ENCODE measurements at places on chromosomes 13 and 19.

- DNase-seq: no peak
Measured at GRCh38 chr13:76223565-76223964, 587.4 kb downstream of the LMO7 start.

DNA sequence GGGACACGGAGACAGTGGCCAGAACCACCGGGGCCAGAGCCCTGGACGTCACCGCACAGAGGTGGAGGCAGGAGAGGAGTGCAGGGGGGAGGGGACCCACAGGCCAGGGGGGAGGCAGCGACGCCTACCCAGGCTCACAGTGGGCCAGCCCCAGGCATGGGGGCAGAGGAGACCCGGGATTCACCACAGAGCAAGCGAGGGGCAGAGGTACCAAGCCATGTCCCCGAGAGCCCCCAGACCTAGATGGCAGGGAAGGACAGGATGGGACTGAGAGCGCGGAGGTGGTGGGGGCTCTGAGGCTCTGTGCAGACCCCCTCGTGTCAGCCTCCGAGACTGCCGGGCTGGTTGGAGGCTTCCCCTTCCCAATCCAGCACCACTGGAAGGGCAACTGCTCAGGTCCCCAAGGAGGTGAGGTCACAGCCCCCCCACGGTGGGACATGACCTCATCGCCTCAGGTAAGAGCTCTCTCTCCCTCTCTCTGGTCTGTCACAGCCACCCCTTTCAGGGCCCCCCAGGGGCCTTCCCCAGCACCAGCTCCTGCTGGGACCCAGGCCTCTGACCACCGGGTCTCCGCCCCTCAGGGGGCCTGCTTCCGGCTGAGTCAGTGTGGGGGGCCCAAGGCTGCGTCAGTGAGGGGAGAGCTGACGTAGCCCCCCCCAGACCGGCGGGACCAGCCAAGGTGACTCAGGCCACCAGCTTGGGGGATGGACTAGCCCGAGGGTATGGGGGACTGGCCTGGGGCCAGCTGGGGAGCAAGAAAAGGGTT, 2.2 kb upstream of the IL11 start:
- peak; percentile 69 for DNase-seq

GRCh38 chr19:17889609-17890214, 18.0 kb downstream of the SLC5A5 start:
- peak; percentile 66 for DNase-seq

DNA sequence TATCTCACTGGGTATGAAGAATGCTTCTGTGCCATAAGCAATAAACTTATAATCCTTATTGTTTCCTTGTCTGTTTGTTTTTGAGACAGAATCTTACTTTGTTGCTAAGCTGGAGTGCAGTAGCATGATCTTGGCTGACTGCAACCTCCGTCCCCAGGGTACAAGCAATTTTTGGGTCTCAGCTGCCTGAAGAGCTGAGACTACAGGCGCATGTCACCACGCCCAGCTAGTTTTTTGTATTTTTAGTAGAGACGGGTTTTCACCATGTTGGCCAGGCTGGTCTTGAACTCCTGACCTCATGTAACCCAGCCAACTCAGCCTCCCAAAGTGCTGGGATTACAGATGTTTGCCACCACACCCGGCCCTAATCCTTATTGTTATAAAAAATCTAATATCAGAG, 112.5 kb downstream of the MYO16 start:
- DNase-seq: no peak

GRCh38 chr13:39186205-39186875, 148.1 kb downstream of the NHLRC3 start:
- no peak for DNase-seq

- no peak for DNase-seq
Measured at GRCh38 chr13:58884353-58885209, 1253.0 kb downstream of the PCDH17 start.

DNA sequence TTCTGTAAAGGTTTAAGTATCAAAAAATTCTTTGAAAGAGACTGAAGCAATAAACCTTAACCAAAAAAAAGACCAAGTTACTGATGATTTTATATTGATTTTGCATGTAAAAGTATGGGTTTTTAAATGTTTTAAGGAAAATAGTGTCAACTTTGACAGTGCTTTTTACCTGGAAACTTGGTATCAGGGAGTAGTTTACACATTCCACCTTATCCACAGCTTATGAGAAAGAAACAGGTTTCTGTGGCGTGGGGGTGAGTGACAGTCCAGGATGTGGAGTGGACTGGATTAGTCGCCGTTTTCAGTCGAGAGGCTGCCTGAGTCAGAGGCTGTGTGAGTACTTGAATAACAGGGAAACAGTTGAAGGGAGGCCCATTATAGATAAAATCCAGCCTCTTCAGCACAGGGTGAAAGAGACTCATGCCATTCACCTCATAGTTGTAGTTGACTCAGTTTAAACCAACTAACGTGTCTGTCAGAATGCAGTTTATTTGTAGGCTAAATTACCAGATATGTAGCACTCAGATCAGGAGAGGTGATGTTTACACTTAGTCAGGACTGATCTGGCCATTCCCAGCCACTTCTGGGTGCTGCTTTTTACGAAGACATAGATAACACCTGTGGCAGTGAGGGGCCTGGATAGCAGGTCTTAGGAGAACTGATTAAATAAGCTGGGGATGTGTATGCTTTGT, 595 bp upstream of the GPR183 start:
- peak; percentile 61 for DNase-seq

GRCh38 chr13:66180836-66181235, 1049.3 kb downstream of the PCDH9 start:
- no peak for DNase-seq

GRCh38 chr13:94462670-94463069, 16.8 kb downstream of the DCT start:
- DNase-seq: no peak

DNA sequence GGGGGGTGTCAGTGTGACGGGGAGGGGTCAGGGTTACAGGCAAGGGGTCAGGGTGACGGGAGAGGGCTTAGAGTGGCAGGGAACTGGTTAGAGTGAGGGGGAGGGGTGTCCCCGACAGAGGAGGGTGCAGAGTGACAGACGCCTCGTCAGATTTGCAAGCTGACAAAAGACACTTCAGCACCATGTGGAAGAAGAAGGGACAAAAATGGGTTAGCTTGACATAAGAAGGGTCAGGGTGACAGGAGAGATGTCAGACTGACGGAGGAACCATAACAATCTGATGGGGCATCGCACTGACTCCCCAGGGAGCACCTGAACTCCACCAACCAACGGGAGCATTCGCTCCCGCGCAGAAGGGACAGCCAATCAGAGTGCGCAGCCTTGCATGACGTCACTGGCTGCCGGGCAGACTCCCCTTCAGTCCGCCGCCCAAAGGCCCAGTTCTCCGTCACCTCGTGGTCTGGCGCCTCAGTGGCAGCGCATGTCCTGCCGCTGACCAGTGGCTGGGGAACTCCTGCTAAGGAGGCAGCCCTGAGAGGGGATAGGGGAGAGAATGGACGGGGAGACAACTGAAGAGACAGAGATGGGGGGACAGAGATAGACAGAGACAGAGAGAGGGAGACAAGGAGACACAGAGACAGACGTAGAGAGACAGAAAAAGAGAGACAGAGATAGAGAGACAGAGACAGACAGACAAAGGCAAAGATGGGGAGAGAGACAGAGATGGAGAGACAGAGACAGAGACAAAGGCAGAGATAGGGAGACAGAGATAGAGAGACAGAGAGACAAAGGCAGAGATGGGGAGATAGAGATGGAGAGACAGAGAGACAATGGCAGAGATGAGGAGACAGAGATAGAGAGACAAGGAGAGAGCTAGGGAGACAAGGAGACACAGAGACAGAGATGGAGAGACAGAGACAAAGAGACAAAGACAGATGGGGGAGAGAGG, 30.2 kb downstream of the C19orf81 start:
- peak; percentile 91 for DNase-seq
